Ascending aorta (tissue), 2 donors: ENCODE measurements at places on chromosomes 3 and 15. TPM values are rescaled to one million over a fixed set of nuclear protein-coding genes. Genes with fewer than 3 reads are reported as not detected.

The ULK4 gene
- 4.2 TPM for total RNA-seq

DNA sequence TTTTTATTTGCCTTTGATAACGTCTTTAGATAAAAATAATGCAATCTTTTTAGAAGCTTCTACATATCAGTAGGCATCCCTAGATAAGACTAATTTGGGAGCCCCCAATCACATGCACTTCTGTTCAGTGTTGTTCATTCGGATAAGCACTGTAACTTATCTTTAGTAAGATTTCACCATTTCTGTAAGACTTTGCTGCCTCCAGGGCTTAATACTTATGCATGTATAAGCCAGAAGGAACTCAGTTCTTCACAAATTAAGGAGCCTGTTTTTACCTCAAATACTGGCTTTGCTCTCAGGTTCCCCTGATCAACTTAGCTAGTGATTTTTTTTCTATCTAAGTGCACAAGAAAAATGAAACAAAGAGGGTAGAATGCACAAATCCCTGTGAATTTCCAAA, 20.3 kb downstream of the DOCK3 start:
- no peaks in the 10 kb centered on the region for H3K4me1 ChIP-seq
- no peaks in the 10 kb centered on the region for H3K36me3 ChIP-seq
- no peaks in the 10 kb centered on the region for H3K27me3 ChIP-seq
- no peak overlapping the region for H3K27ac ChIP-seq
- H3K4me3 ChIP-seq: no peak overlapping the region

DNA sequence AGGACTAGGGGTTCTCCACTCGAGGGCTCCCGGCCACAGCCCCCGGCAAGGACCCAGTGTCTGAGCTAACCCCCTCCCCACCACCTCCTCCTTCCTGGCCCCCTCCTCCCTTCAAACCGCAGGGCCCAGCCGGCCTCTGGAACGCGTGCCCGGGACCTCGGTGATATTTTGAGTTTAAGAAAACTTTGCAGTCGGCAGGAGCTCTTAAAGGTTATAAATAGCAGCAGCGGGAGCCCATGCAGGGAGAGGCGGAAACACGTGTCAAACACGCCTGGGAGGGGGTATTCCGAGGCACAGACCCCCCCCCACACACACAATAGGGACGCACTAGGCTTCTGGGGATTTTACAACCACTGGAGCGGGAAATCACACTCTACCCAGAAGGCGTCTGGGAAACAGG, 3.1 kb upstream of the PTH1R start:
- H3K4me3 ChIP-seq: no peak overlapping the region
- DNase-seq: no peak
- H3K27ac ChIP-seq: peak overlapping the region; percentile 75
- H3K27me3 ChIP-seq: no peaks in the 10 kb centered on the region
- H3K4me1 ChIP-seq: peaks cover 23% of the 10 kb centered on the region

DNA sequence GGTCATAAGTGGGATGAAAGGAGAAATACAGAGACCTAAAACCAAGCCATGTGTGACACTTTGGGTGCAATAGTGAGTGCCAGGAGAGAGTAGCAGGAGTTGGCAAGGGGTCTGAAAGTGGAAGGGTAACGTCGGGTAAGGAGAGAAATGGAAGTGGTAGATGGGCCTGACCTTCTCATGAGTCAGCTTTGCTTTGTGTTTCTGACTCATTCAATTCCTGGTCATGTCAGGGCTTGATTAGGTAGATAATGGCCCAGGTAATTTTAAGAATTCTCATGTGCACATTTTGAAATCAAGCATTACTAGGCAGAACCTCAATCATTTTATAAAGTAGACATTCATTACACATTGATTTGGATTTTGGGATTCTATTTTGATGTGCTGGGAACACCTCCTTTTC, 262.5 kb downstream of the SOX2 start:
- H3K4me3 ChIP-seq: no peak overlapping the region
- H3K27ac ChIP-seq: no peak overlapping the region
- DNase-seq: no peak
- H3K27me3 ChIP-seq: no peaks in the 10 kb centered on the region

The ACTC1 gene
- 30.2 TPM for total RNA-seq

The PPP1R14D gene
- total RNA-seq: not detected

DNA sequence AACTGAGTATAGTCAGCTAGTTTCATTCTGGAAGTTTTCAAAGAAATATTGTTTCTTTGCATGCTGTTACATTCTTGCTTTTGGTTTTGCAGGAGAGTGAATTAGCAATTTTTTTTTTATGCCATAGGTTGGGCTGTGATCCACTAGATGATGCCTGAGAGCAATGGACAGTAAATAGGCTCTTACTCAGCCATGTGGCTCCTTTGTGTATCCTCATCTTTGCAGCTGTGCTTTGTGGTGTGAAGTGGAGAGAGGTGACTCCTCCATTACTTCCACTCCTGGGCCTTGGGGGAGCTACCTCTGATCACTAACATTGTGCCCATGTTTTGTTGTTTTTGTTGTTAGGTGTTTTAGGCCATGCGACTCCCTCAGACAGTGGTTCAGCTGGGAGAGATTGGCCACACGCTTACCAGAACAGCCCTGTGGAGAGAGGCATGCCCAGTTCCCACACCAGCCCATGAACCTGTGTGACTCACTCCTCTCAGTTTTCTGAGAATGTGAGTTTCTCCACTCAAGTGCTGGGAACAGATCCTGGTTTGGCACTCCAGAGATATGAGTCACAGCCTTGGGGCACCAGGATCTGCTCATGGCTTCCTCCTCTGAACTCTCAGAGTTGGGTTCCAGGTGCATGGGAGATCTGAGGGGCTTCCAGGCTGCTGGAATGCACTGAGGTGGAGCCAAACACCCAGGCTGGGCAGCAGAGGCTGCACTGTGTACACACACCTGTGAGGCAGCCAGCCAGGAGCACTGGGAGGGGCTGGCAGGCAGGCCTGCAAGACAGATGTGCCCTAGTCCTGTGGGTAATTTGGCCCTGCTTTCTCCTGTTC, 785.3 kb downstream of the ROBO2 start:
- H3K36me3 ChIP-seq: no peaks in the 10 kb centered on the region
- DNase-seq: peak; percentile 14
- no peak overlapping the region for H3K27ac ChIP-seq
- H3K4me1 ChIP-seq: no peaks in the 10 kb centered on the region

DNA sequence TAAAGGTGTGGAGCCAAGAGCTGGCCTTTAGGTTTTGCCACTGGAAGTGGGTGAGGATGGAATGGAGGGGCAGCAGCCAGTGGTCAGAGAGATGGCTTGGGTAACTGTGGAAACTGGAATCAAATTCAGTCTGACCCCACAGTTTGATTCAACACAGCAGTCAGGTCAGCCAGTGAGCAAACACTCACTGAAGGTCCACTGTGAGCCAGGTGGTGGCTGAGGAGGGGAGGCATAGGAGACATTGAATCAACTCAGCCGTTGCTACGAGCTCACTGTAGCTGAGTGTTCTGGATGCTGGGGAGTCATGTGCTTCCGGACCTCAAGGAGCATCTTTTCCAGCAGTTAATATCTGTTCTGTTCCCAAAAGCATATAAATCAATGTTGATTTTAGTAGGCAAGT, 37.5 kb downstream of the LPP start:
- no peaks in the 10 kb centered on the region for H3K27me3 ChIP-seq
- peaks cover 8% of the 10 kb centered on the region for H3K36me3 ChIP-seq
- DNase-seq: no peak
- no peak overlapping the region for H3K4me3 ChIP-seq
